ENCODE measurements at places on chromosomes 2 and 18.

DNA sequence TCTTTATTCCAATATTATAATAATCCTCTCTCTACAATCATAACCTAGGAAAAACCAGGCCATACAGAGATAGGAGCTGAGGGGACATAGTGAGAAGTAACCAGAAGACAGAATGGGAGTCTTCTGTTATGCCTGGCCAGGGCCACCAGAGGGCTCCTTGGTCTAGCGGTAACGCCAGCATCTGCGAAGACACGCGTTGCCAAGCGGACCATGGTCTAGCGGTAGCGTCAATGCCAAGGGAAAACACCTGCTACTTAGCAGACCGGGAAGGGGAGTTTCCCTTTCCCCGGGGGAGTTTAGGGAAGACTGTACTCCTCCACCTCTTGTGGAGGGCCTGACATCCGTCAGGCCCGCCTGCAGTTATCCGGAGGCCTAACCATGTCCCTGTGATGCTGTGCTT lies 36.6 kb downstream of the ARL6IP6 start:
- no peak for DNase-seq

- DNase-seq: no peak
Measured at GRCh38 chr18:48820483-48821250, 130.1 kb downstream of the SMAD7 start.

DNA sequence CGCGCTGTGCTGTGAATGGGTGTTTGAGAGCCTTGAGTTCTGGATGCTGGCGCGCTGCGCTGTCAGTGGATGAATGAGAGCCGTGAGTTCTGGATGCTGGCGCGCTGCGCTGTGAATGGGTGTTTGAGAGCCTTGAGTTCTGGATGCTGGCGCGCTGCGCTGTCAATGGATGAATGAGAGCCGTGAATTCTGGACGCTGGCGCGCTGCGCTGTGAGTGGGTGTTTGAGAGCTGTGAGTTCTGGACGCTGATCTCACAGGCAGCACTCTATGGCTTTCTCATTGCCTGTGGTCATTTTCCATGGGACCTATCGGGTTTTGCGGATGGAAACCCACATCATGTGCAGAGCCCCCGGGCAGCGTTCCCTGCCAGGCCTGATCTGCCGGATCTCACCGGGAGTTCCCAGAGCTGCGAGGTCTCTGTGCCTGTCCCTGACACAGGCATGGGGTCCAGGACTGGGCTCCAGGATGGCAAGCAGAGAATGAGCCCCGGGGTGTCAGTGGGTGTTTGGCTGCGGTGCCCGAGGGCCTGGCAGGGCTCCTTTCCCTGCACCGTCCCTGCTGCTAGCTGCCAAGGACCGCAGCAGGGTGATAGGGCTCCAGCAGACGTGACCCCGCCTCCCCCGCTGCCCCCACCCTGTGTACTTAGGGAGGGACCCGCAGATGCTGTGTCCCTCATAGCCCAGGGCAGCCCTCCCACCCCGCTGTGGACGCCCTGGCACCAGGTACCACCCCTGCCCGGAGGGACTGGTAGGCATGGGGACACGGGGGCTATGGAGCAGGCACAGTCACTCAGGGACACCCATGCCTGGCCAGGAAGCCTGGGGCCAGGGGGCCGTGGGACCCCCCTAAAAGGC lies 9.7 kb downstream of the PDCD1 start:
- no peak for DNase-seq

DNA sequence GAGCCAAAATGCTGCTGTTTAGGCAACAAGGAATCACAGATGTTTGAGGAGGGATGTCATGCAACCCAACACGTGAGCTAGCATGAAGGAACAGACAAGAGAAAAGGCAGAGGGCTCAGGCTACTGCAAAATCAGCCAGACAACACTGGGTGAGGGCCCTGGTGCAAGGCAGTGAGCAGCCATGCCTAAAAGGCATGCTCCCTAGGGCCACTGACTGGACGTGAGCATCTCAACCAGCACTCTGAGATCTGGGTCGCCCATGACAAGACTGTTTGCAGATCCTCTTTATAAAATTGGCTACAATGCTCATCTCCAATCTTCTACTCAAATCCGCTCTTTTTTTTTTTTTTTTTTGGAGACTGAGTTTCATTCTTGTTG lies 49.1 kb downstream of the KIAA2012 start:
- DNase-seq: no peak

Data from esophagus squamous epithelium (tissue), 5 donors.